ENCODE measurements at places on chromosomes 5 and 9.

GRCh38 chr9:77957652-77958051 lies 74.0 kb downstream of the GNAQ start:
- DNase-seq = no peak

DNA sequence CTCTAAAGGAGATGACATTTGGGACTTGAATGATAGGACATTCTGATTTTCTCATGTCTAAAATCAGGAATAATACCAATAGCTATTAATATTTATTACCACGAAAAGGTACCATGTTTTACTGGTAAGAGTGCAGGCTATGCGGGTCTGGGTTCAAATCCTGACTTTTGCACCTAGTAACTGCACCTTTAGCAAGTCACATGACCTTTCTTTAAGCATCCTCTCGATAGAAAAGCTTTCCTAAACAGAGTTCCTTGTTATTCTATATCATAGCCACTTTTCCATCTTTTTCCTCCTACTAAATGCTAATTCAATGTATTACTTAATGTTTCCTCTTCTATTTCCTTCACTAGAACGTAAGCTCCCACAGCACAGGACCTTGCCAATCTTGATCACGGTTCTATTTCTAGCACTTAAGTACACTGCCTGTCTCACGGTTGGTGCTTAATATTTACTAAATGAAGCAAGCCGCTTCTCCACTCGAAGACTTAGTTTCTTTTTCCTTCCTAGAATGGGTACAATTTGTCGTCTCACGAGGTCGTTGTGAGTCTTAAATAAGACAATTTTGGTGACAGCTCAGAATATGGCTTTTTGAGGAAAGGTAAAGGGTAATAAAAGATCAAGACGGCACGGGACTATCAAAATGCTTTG lies 816 bp downstream of the RBM18 start:
- no peak for DNase-seq

- DNase-seq = no peak
Observed at GRCh38 chr9:109437286-109437685, 60.8 kb downstream of the PTPN3 start.

GRCh38 chr5:95027151-95027721 lies 257.7 kb downstream of the MCTP1 start:
- DNase-seq = no peak

DNA sequence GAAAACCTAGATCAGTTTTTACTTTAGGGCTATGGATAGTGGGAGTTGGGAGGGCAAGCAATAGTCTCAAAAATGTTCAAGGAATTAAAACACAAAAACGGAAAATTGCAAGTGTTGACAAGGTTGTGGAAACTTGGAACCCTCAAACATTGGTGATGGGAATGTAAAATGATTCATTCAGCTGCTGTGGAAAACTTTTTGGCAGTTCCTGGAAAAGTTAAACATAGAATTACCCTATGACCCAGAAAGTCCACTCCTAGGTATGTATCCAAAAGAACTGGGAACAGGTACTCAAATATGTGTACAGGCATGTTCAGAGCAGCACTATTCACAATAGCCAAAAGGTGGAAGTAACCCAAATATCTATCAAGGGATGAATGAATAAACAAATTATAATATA lies 1.2 kb upstream of the MSANTD3 start:
- DNase-seq = no peak

- DNase-seq = no peak
Observed at GRCh38 chr5:5418006-5418405, 4.5 kb upstream of the ICE1 start.

GRCh38 chr5:155150012-155150411 lies 136.5 kb downstream of the KIF4B start:
- no peak for DNase-seq

All from NCI-H2171 (cell line).